NCI-H226 (cell line): ENCODE measurements at places on chromosomes 4 and X.

DNA sequence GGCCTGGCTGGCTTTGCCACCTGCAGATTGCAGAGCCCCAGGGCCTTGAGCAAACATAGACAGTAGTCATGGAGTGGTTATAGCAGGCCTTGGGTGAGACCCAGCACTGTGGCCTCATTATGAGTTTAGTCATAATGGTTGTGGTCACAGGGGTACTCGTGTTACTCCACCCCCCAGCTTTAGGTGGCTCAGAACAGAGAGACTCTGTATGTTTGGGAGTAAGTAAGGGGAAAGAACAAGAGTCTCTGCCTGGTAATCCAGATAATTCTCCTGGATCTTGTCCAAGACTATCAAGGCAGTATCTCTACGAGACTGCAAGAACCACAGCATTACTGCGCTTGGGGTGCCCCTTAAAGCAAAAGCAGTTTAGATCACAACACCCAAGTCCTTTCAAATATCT lies 62.3 kb upstream of the SCRG1 start:
- no peak for DNase-seq

DNA sequence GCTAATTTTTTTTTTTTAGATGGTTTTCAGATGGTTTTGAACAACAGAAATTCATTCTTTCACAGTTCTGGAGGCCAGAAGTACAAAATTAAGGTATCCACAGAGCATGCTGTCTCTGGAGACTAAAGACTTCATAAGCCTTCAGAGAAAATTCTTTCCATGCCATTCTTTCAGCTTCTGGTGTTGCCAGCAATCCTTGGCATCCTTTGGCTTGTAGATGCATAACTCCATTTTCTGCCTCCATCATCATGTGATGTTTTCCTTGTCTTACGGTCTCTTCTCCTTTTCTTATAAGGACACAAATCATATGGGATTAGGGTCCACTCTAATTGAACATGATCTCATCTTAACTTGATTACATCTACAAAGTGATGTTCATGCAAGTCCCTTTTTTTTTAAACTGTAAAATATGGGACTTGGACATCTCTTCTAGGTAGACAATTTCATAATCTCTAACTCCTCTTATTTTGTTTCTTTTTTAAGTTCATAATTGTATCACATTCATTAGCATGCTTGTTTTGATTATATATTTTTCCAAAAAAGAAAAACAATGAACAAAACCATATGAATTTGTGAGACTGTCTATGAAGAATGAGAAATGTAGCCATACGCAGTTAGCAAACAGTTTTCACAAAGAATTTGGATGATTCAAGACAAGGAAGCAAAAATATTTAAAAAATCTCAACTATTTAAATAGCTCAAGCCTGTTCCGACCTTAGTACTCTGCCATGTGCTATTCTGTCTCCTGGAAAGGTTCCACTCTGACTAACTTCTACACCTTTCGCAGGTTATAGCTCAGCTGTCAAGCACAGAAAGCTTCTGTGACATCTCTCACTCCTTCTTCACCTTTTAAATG lies 53.1 kb upstream of the GIMD1 start:
- peak; percentile 52 for DNase-seq

- DNase-seq = peak; percentile 29
Observed at GRCh38 chr4:102439812-102440211, 61.3 kb upstream of the NFKB1 start.

DNA sequence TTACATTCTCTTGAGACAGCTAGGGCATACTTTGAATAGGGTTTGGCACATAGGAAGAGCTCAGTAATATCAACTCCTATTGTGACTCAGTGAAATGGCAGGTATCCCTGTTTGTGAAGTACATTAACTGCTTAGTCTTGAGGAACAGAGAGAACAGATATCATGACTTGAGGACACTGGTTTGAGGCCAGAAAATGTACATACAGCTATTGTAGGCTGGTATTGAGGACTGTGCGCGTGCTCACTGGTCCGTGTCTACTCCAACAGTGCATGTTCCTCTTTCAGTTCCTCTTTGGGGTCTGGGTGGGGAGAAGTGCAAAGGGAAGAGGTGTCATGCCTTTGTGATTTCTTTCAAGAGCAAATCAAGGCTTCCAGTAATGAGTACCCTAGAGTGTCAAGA lies 34.6 kb upstream of the TBC1D9 start:
- no peak for DNase-seq

GRCh38 chrX:24424948-24425347 lies 40.1 kb upstream of the PDK3 start:
- no peak for DNase-seq

DNA sequence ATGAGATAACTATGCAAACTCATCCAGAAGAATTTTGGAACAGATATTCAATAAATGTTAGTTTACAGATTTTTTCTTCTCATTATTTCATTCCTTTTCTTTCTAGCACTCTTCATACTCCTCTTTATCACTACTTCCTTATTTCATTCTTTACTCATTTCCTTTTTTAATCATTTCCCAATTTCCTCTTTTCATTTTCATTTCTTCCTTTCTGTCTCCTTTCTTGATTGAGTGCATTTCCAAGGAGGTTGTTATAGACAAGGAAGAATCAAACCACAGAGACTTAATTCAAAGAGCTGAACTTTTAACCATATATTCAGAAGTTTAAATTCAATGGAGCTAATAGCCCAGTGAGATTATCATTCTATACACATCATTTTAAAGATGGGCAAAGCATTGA lies 600.7 kb downstream of the ARAP2 start:
- DNase-seq = no peak

GRCh38 chr4:25367004-25367621 lies 9.9 kb upstream of the ANAPC4 start:
- DNase-seq = no peak

- DNase-seq = no peak
Observed at GRCh38 chr4:73103799-73104503, 34.4 kb upstream of the COX18 start.

DNA sequence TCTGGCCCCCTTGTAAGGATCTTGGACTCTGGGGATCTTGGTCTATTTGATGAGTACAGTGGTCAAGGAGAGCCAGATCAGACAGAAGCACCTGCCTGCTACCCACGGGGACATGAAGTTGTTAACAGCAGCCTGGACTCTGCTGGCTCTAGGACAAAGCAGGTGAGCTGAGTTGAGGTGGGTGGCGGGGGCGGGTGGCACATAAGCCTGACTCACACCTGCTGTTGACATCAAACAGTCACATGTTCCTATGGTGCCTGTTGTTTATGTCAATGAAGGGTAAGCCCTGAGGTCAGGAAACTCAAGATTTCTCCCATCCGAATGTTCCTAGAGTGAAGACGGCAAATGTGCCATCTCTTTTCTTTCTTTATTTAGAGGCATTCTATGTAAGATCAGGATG lies 50.1 kb upstream of the CLNK start:
- no peak for DNase-seq

GRCh38 chr4:138341739-138342415 lies 99.7 kb upstream of the SLC7A11 start:
- DNase-seq = no peak

DNA sequence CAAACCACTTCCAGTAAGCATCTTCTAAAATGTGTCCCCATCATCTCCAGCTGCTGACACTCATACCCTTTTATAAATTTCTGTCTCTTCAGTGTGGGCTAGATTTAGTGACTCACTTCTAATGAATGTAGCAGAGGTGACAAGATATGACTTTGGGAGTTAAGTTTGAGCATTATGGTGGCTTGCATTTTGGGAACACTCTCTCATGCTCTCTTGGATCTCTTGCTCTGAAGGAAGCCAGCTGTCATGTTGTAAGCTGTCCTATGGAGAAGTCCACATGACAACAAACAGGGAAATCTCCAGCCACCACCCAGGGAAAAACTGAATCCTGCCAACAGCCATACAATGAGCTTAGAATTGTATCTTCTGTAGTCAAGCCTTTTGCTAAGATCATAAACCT lies 691.3 kb upstream of the PCDH7 start:
- DNase-seq = no peak

DNA sequence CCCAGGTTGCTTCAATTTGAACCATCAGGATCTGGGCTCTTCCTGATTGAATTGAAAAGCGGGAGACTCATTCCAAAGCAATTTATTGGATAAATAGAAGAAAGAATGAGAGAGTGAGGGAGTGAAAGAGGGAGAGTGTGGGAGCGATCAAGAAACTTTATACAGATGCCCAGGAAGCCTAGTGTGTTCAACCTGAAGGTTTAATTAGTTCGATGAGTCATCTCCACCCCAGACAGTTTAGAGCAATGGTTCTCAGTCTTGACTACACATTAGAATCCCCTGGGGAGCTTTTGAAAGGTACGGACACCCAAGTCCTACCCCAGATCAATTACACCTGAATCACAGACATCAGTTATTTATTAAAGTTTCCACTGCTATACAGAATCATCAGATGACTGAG lies 61.5 kb downstream of the GEMIN8 start:
- no peak for DNase-seq

DNA sequence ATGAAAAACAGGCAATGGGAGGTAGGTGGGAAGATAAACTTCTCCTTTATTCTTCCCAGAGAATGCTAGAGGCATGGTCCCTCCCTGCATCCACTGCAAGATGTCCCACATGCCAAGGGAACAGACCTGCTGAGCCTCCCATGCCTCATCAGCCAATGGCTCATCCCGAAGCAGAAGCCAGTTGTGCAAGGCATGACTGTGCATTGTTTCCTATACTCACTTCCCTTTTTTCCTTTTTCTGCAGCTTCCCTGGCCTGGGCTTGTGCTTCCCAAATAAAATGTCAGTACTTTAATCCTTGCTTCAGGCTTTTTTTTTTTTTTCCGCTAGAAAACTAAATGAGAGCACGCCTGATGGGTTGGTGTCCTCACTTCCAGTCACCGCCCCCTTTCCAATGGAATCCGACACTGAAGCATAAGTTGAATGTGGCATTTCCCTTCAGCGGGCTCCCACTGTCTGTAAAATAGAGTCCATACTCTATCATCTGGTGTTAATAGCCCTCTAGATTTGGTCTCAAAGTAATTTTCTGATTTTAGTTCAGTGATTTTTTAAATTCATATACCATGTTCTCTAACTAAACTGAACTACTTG lies 239.0 kb upstream of the JADE1 start:
- DNase-seq = peak; percentile 24

- DNase-seq = no peak
Observed at GRCh38 chr4:171390626-171391025, 422.6 kb upstream of the GALNTL6 start.

GRCh38 chr4:17174751-17175150 lies 276.3 kb upstream of the LDB2 start:
- DNase-seq = no peak

- no peak for DNase-seq
Observed at GRCh38 chr4:99811850-99812249, 4.8 kb upstream of the DAPP1 start.

DNA sequence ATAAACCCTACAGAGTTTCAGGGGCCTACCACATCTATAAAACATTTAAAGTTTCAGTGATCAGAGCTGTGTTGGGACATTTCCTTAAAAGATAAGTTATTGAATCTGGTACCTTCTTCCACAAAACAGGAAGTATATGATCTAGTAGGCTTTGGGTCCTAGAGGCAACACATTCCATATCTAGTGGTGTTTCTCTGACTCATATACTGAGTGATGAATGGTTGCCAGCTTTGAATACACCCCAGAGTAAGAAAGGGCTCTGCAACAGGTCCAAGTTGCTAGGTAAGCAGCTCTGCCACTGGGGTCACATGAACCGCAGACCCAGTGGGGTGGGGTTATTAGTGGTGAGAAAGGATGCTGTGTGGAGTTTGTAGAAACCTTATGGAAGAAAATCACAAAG lies 32.4 kb upstream of the BLTP1 start:
- peak; percentile 32 for DNase-seq

GRCh38 chr4:127525608-127526007 lies 107.1 kb upstream of the INTU start:
- DNase-seq = no peak

- DNase-seq = no peak
Observed at GRCh38 chr4:26126143-26126718, 194.6 kb upstream of the RBPJ start.

GRCh38 chr4:6021831-6022606 lies 3.8 kb upstream of the C4orf50 start:
- no peak for DNase-seq

DNA sequence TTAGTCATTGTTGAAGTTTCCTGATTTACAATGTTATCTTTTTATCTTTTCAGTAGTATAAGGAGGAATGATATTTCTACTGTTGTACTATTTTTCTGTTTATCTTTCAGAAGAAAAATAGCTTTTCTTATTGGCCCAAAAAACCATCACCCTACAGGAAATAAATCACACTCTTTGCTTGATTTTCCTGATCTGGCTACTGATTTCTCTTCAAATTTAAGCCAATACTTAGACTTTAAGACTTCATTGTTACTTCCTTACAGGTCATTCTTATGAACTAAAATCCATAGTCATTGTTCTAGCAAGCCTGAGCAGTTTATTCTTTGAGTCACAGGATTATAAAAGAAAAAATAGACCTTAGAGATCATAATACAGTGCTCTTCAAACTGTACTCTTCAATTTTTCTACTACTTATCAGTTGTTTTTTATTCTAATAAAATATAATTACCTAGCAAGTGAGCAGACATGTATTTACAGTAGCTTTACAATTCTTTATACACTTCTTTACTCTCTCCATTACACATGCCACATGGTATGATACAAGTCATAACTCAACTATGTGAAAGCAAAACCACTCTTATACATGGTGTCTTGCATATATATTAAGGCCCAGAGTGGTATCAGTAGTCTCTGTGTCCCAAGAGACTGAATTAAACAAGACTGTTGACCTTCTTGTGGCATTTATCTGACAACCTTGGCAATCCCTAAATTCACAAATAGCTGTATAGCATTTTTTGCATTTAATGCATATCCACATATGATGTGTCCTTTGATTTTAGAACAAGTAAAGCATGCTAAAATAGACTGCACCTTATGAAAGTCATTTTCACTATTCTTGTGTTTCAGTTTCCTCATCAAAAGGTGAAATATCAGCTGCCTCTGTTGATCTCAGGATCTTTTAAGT lies 47.9 kb downstream of the TET2 start:
- peak; percentile 31 for DNase-seq

- no peak for DNase-seq
Observed at GRCh38 chrX:120761810-120762209, 113.9 kb downstream of the CT47B1 start.

- no peak for DNase-seq
Observed at GRCh38 chr4:44761306-44761705, 35.0 kb upstream of the GNPDA2 start.

DNA sequence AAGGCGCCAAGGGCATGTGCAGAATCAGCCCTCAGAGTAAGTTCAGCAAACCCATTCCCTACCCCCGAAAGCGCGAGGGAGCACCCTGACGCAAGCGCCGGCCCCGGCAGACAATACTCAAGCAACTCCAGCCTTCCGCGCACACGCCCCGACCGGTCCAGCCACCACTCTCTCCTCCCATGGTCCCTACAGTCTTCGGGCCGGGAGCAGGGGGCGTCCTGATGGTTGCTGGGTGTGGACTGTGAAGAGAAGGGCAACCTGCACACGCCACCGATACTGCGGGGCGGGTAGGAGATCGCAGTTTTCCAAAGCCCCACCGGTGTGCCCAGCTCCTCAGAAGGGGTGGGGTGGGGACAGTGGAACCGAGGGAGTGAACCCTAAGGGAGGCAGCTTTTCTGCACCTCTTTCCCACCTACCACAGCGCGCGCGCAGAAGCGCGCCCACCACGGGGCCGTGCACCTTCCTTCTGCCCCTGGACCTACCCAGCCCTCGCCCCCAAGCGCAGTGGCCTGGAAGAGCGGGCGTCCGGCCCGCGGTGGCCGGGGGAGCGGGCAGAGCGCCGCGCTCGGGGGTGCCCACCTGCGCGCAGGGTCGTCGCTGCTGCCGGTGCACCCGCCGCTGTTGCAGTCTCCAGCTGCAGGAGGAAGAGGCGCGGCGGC lies 650.2 kb upstream of the DIPK2B start:
- DNase-seq = no peak

GRCh38 chr4:185853841-185854240 lies 41.8 kb upstream of the SORBS2 start:
- DNase-seq = no peak

GRCh38 chr4:82230306-82230705 lies 143.5 kb downstream of the HNRNPD start:
- DNase-seq = no peak
